ENCODE measurements at places on chromosomes 6 and 20. TPM values are rescaled to one million over a fixed set of nuclear protein-coding genes. Genes with fewer than 3 reads are reported as not detected.

PRL gene
- not detected for total RNA-seq

SCGN gene
- not detected for total RNA-seq

XRN2 gene
- total RNA-seq: 55.8 TPM

DNA sequence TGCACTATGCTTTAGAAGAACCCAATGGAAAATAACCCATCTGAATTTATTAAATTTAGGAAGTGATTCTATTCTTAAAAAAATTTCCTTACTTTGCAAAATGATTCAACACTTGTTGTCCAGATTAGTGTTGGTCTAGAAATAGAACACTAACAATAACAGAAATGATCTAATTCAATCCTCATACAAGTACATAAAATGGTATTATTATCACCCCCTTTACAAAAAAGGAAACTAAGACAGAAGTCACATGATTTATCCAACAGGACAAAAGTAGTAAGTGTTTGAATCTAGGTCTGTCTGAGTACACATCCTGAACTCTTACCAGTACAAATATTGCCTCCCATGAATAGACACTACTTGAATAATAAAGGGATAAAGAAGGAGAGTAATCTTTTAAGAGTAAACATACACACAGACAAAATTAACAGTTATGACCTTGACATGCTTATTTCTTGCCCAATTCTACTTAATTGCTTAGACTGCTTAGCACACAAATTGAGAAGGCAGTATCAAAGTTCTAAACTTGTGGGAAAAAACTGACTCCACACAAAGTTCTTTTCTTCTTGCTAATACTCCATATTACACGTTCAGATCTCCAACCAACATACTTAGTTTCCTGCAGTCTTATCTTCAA, 195.4 kb upstream of the RUNX2 start:
- DNase-seq: no peak

GRCh38 chr6:152121910-152122309, 314.4 kb downstream of the ESR1 start:
- DNase-seq: no peak

GRCh38 chr6:123838505-123839234, 35.0 kb downstream of the NKAIN2 start:
- DNase-seq: no peak

- DNase-seq: no peak
Measured at GRCh38 chr20:51082988-51083387, 60.1 kb upstream of the KCNG1 start.

- DNase-seq: no peak
Measured at GRCh38 chr20:25644814-25645213, 21.0 kb upstream of the NANP start.

Data from lung microvascular endothelial cell (primary cell).